ENCODE measurements at places on chromosomes 2 and 18. TPM values are rescaled to one million over a fixed set of nuclear protein-coding genes. Genes with fewer than 3 reads are reported as not detected.

DNA sequence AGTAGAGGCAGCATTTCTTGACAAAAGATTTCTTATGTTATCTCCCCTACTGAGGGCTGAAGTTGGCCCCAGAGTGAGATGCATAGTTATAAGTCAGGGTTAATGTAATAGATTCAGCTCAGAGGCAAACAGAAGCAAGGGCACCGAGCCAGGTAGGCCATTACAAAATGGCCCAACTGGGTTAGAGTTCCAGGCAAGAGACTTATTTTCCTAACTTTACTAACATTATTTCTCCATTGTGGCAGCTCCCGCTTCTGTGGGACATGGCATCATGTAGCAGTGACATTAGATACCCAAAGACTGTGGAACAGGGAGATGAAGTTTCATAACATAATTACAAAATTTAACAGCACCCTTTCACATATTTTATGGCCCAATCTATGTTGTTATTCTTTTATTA lies 27.1 kb downstream of the TSPYL6 start:
- no peak for DNase-seq

DNA sequence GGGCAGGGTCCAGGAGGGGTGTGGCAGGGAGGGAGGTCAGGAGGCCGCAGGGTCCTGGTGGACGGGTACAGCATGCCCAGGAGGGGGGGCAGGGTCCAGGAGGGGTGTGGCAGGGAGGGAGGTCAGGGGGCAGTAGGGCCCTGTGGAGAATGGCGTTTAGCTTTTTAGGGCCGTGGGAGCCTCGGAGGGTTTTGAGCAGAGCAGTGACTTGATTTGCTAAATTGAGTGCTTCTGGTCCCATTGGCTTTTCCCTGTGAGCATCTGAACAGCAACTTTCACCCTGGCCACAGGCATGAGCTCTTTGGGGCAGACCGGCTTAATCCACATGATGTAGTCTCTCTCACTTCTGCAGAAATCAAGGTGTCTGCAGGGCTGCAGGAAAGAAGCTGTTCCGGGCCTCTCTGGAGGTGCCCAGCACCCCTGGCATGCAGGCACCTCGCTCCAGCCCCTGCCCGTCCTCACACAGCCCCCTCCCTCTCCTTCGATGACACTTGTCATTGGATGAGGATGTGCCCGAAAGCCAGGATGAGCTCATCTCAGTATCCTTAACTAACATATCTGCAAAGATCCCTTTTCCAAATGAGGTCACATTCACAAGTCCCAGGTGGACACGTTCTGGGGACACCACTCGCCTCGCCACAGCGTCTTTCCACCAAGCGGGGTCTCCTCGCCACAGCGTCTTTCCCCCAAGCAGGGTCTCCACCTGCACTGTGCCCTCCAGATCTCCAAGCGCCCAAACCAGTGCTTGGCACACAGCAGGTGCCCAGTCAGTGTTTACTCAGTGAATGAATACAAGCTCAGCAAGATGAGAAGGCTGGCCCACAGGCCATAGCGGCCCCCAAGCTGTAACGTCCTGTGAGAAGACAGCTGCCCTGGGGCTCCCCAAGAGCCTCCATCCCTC lies 94.0 kb downstream of the NDUFA10 start:
- no peak for DNase-seq

GRCh38 chr2:121898483-121898882 lies 143.0 kb downstream of the TSN start:
- DNase-seq: peak; percentile 71

DNA sequence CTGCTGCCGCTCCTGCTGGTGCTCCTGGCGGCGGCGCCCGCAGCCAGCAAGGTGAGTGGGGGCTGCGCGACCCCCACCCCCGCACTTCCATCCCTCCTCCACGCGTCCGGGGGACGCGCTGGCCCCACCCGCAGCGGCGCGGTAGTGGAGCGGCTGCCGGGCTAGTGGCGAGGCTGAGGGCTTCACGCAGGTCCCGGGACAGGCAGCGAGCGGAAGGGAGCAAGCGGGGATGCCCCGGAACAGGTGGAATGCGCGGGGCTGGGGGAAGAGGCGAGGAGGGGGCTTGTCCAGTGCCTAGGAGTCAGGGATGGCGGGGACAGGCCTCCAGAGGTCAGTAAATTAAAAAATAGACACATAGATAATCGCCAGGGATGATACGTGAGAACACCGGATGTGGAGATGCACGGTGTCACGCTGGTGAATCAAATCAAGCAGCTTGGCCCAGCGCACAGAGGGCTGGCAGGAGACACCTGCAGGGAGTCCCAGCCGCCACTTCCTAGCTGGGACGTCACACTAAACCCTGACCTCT lies 403 bp downstream of the COL4A3 start:
- DNase-seq: no peak

GRCh38 chr18:524466-524865 lies 24.0 kb upstream of the COLEC12 start:
- DNase-seq: peak; percentile 78

GRCh38 chr18:7133181-7133580 lies 15.6 kb upstream of the LAMA1 start:
- DNase-seq: peak; percentile 61

GRCh38 chr18:47772374-47773248 lies 157.8 kb downstream of the SMAD2 start:
- peak; percentile 42 for DNase-seq

DNA sequence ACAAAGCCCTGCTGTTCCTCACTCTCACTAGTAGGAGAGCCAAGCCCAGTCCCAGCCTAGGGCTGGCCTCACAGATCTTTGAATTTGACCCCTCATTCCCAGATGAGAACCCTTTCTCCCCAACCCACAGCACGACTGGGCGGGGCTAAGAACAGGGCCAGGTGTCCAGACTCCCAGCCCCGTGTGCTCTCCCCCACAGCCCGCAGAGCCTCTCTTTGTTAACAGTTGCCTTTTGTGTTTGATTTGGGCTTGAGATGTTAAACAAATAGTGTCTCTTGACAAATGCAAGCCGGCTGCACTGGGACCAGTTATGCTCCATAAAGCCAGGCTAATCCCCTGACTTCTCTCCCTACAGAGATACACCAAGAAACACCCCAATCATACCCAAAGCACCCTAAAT lies 4.7 kb upstream of the KCNK3 start:
- no peak for DNase-seq

DNA sequence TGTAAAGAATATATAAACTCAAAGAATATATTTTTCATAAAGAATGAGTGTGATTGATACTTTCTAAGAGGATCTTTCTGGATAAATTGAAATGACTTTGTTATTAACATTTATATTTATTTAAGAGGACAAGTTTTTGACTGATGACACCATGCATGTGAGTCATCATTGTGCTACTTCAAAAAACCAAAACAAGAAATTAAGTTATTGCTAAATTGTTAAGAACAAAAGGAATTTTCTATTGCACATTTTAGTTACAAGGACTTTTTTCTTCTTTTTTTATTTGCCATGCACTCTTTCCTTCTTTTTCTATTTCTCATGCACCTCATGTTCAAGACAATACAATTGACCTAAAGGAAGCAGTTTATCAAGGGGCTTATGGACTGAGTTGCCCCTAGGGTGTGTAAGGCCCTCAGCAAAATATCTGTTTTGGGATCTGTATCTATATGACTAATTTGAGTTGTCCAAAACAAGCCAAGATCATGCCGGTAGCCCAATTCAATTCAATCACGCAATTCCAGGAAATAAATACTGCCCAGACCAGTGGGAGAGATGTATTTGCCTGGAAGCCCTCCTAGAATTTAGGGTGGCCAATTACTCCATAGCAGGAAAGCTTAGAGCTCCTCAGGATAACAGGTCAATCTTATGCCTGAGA lies 654.3 kb downstream of the METTL4 start:
- DNase-seq: no peak

DNA sequence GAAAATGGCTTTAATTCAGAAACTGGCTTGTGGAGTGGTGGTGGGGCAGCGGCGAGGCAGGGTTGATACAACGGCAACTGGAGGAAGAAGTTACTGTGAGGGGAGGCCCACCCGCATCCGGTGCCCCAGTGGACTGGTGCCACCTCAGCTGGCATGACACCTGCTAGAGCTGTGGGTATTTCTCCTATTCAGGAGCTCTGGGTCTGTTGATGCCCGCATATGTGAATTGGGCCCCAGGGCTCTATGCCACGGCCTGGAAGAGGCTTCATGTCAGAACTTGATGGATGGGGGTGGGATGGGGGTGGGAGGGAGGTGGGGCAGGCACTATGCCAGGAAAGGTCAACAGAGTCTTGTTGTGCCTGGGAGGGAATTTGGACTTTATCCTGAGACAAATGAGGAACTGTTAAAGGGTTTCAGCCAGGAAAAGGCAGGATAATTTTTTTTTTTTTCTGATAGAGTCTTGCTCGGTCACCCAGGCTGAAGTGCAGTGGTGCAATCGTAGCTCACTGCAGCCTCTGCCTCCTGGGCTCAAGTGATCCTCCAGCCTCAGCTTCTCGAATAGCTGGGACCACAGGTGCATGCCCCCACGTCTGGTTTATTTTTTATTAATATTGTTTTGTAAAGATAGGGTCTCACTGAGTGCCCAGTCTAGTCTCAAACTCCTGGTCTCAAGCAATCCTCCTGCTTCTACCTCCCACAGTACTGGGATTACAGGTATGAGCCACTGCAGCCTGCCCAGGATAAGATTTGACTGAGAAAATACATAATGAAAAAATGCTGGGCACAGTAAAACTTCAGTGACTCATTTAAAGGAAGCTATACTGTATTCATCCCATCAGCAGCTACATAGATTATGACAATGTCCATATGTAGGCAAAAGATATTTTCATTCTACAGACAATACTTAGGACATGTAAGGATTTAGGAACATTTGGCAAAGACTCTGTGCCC lies 52.6 kb downstream of the SH2D6 start:
- DNase-seq: peak; percentile 42

DNA sequence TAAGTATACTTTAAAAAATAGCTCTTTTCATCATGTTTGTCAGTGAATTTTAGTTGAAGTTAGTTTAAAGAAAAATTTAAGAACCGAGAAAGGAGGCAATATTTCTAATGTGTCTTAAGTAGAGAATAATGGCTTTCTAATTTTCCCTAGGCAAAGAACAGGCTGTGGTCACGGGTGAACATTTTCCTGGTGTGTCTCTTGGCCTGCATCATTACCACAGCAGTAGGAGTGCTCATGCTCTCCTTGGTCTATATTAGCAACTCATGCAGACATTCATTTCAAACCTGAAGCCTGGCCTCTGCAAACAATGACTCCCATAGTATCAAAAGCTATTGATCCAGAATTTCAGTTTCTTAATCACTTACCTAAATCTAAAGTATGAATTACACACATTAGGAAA lies 57.4 kb downstream of the C18orf54 start:
- DNase-seq: no peak

GRCh38 chr2:85838641-85839040 lies 50.1 kb downstream of the ST3GAL5 start:
- no peak for DNase-seq

- peak; percentile 32 for DNase-seq
Measured at GRCh38 chr2:12501469-12502158, 215.1 kb upstream of the TRIB2 start.

DNA sequence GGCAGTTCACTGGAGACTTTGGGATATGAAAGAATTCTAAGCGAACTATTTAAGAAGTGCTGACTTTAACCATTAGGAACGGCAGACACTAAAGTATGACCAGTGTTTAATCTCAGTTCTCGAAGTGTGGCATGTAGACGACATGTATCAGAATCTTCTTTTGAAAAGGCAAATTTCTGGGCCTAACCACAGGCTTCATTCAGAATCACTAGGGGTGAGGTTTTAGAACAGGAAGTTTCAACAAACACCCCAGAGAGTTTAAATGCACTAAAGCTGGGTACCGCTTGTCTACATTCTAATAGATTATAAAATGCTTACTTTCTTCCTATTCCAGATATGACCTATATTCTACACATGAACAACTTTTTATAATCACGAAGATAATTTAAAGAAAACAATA lies 180.3 kb downstream of the ANKRD44 start:
- no peak for DNase-seq

GRCh38 chr2:195824478-195824877 lies 167.5 kb downstream of the SLC39A10 start:
- peak; percentile 23 for DNase-seq

DNA sequence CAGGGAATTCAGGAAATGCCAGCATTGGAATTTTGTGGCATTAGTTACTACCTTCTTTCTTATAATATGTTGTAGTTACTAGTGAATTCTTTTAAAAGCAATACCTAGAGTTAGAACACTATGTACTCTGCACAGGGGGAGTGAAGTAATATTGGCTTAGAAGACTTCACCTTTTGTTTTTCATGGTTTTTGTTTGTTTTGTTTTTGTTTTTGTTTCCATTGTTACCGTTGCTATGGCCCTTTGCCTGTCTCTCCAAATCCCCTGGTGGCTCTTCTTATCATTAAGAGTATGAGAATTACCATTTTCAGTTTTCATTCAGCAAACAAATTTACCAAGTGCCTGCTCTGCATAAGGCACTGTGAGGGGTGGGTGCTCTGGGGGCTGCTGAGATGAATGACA lies 160.1 kb downstream of the HAUS1 start:
- DNase-seq: no peak

GRCh38 chr18:52903857-52904256 lies 563.9 kb downstream of the DCC start:
- no peak for DNase-seq

DNA sequence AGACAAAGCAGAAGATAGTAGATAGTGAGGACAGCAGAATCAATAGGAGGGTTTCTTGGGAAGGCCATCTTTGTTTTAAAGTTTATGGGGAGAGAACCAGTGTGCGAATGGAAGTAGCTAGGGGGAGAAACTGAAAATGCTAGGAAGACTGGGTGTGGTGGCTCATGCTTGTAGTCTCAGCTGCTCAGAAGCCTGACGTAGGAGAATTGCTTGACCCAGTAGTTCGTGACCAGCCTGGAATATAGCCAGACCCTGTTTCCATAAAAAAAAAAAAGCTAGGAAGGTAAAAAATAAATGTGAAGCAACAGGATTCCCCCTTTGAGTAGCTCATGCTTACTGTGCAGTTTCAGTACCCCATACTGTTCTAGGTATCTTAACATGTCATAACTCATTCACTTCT lies 19.2 kb upstream of the DRC1 start:
- no peak for DNase-seq

PLEK gene
- under 0.01 TPM for total RNA-seq

SERPINB11 gene
- total RNA-seq: not detected

CCDC141 gene
- not detected for total RNA-seq

CELF4 gene
- total RNA-seq: not detected

PROC gene
- total RNA-seq: not detected

CYRIA gene
- total RNA-seq: 1.7 TPM

MYO1B gene
- 116 TPM for total RNA-seq

NPHP1 gene
- total RNA-seq: 1.8 TPM

CXCR1 gene
- not detected for total RNA-seq

ARHGAP25 gene
- 0.36 TPM for total RNA-seq

CTNNA2 gene
- not detected for total RNA-seq

TUBA4B gene
- not detected for total RNA-seq

LINC00305 gene
- total RNA-seq: not detected

RMDN2 gene
- total RNA-seq: 2.3 TPM
